ENCODE measurements at places on chromosomes 5 and 9. TPM values are rescaled to one million over a fixed set of nuclear protein-coding genes. Genes with fewer than 3 reads are reported as not detected.

- no peak overlapping the region for H3K27ac ChIP-seq
- H3K27me3 ChIP-seq: no peaks in the 10 kb centered on the region
- no peak overlapping the region for H3K4me3 ChIP-seq
- no peak for DNase-seq
Observed at GRCh38 chr9:102445181-102445747, 549.9 kb upstream of the CYLC2 start.

- H3K27me3 ChIP-seq: no peaks in the 10 kb centered on the region
- no peak overlapping the region for H3K4me3 ChIP-seq
- peaks cover 9% of the 10 kb centered on the region for H3K36me3 ChIP-seq
- no peak overlapping the region for H3K27ac ChIP-seq
Observed at GRCh38 chr5:149775785-149776184, 45.7 kb downstream of the PPARGC1B start.

- no peak for DNase-seq
- peaks cover 4% of the 10 kb centered on the region for H3K4me1 ChIP-seq
- no peak overlapping the region for H3K4me3 ChIP-seq
Observed at GRCh38 chr5:172059661-172060100, 53.2 kb upstream of the FBXW11 start.

GRCh38 chr9:2788919-2789318 lies 55.0 kb downstream of the PUM3 start:
- no peak for DNase-seq
- H3K36me3 ChIP-seq: peaks cover 83% of the 10 kb centered on the region
- peaks cover 5% of the 10 kb centered on the region for H3K4me1 ChIP-seq
- H3K4me3 ChIP-seq: no peak overlapping the region

DNA sequence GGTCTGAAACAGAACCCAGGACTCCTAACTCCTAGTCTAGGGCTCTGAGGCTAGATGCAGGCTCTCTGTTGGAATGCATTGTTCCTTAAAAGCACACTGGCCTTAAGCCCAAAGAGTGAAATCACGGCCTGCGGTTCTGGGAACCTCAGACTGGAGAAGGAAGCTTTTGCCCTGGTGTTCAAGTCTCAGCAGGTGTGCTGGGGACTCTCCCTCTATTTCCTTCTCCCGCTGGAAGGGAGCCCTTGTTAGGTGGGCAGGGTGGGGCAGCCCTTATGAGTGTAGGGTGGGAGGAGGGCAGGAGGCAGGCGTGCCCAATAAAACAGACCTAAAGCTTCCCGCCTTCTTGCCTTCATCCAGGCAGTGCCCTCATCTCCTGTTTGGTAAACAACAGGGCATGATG lies 1.8 kb upstream of the PPARGC1B start:
- H3K4me1 ChIP-seq: peaks cover 19% of the 10 kb centered on the region
- H3K36me3 ChIP-seq: no peaks in the 10 kb centered on the region
- no peak overlapping the region for H3K4me3 ChIP-seq
- no peak for DNase-seq
- H3K27me3 ChIP-seq: peaks cover 6% of the 10 kb centered on the region

DNA sequence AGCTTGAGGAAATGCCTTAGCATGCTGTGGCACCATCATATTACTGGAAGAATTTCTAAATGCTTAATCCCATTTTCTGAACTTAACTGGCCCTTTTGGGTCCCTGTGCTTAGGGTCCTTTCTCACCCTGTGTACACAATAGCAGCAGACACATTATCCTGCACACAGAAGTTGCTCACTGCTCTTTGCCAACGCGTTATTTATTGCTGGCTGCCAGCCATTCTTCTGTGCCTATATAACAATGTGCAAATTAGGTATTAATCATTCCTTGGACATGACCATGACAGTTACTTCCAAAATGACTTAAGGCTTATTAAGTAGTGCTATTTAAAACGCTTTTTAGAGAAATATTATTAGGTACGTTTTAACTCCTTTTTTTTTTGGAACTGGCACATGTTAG lies 134.7 kb downstream of the FBN2 start:
- no peaks in the 10 kb centered on the region for H3K27me3 ChIP-seq
- H3K4me3 ChIP-seq: no peak overlapping the region
- no peak overlapping the region for H3K27ac ChIP-seq
- H3K36me3 ChIP-seq: no peaks in the 10 kb centered on the region

DNA sequence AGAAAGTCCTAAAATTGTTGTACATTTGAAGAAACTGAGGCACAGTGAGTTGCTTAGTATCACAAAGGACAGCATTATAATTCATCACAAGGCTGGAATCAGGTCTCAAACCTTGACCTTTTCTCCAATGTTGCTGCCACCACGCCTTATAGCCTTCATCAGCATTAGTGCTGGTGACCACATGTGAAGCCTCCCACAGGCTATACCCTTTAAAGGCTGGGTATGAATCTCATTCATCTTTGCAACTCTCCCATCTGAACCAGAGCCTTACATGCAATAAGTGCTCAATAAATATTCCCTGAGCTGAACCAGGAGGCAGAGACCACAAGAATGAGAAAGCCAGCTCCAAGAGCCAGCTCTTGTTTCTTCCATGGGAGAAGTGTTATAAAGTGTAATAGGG lies 104.7 kb downstream of the SPOCK1 start:
- no peak for DNase-seq
- H3K4me3 ChIP-seq: no peak overlapping the region
- H3K4me1 ChIP-seq: no peaks in the 10 kb centered on the region
- no peaks in the 10 kb centered on the region for H3K36me3 ChIP-seq
- no peak overlapping the region for H3K27ac ChIP-seq

DNA sequence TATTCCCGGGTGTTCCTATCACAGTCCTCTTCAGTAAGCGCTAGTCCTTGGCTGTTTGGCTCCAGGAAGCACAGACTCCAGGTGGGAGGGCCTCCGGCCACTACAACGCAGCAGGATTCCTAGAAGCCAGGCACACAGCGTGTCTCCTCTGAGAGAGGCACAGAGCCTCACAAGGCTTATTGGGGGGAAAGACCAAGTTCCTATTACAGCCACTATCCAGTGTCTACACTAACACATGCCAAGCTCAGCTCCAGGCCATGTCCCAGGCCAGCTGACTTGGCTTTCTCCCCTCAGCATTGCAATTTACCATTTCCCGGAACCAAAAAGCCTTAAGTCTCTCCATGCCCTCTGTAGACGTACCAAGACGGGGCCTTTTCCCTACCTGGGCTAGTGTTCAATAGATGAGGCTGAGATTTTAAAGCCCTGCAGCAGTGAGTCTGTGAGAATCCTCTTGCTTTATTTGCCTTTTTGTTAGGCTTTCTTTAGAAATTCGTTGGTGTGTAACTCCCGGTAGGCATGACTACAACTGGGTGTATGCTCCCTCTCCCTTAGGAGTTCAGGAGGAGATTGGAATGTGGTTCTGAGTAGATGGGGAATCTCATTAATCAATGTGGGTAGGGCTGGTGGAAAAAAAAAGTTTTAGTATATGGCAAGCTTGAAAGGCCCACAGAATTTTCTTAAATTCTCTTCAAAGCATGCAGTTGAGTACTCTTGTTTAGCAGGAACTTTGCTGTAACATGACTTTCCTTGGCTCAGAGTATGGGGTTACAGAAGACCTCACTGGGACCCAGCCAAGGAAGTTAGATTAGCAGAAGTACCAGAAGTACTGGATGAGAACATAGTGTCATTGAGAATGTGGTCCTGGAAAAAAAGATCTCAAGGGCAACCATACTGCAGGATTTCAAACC lies 84.3 kb upstream of the SLC1A3 start:
- H3K36me3 ChIP-seq: no peaks in the 10 kb centered on the region
- H3K27me3 ChIP-seq: peaks cover 3% of the 10 kb centered on the region
- no peak for DNase-seq
- H3K4me1 ChIP-seq: no peaks in the 10 kb centered on the region
- no peak overlapping the region for H3K4me3 ChIP-seq

GRCh38 chr9:81118416-81118815 lies 570.9 kb downstream of the TLE1 start:
- H3K4me3 ChIP-seq: no peak overlapping the region
- H3K36me3 ChIP-seq: no peaks in the 10 kb centered on the region
- DNase-seq: no peak
- no peaks in the 10 kb centered on the region for H3K27me3 ChIP-seq

CDH10 gene
- not detected for total RNA-seq

CDKN2B-AS1 gene
- total RNA-seq: 3.3 TPM

PCDHA1 gene
- total RNA-seq: not detected

GLRA1 gene
- not detected for total RNA-seq

MSMP gene
- not detected for total RNA-seq

NR2F1 gene
- not detected for total RNA-seq

FGF18 gene
- not detected for total RNA-seq

SLC34A1 gene
- total RNA-seq: 0.85 TPM

FEM1C gene
- 13.5 TPM for total RNA-seq

AMACR gene
- 9.5 TPM for total RNA-seq

COL15A1 gene
- 0.53 TPM for total RNA-seq

EIF4EBP3 gene
- 9.0 TPM for total RNA-seq

PCDHB12 gene
- total RNA-seq: not detected

PLCXD3 gene
- not detected for total RNA-seq

LECT2 gene
- total RNA-seq: not detected
